ENCODE measurements at places on chromosomes 2 and 18.
A peak's percentile ranks its signal among the peaks of the same experiment; 100 is the strongest.

GRCh38 chr2:204060841-204061240 is 124.3 kb downstream of the ICOS start:
- no peak for DNase-seq

GRCh38 chr2:12424809-12425208 is 291.9 kb upstream of the TRIB2 start:
- no peak for DNase-seq

DNA sequence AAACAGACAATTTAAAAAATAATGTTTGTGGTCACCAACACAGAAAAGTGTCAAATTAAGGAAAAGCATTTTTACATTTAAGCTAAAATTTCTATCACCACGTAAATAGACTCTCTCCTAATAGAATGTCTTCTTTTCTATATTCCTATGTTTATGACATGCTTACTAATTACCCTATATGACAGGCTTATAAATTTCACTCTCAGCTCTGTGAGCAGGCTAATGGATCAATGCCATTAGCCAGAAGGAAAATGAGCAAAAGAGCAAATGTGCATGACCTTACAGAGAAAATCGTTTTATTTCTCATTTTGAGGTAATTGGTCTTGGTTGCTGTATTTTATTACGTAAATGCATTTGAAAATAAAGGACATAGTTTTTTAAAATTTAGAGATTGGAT is 209.7 kb downstream of the TMX3 start:
- DNase-seq, result no peak

GRCh38 chr2:191065785-191066184 is 51.8 kb upstream of the STAT1 start:
- DNase-seq, result no peak

DNA sequence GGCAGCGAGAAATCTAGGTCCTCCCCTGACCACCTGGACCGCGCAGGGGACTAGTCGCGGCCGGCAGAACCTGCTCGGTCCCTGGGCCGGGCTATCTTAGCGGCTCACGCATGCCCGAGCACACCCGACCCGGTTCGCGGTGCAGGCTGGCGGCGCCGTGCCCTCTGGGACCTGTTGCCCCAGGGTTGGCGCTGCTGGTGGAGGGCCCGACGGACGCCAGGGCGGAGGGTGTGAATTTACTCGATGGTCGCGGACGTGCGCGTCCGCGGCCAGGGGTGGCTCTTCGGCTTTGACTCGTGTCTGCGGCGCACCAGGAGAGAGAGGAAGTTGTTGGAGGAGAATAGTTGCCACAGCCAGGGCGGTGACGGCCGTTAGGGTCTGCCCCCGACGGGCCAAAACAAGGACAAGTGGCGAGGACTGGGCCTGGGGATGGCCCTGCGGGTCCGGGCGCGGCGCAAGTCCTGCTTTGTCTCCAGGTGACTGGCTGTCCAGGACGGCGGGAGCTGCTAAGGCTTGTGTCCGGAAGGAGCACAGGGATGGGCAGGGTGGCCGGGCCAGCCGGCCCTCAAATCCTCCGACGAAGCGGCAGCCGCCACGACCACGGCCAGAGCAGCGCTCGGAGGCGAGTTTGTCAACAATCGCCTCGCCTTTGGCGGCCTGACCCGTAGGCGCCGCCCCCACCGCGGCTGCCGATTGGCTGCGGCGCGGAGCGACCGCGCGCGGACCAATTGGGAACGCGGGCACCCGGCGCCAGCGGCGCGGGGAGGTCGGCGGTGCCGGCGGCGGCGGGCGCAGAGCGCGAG is 1.3 kb downstream of the BCL2L11 start:
- peak; percentile 27 for DNase-seq

DNA sequence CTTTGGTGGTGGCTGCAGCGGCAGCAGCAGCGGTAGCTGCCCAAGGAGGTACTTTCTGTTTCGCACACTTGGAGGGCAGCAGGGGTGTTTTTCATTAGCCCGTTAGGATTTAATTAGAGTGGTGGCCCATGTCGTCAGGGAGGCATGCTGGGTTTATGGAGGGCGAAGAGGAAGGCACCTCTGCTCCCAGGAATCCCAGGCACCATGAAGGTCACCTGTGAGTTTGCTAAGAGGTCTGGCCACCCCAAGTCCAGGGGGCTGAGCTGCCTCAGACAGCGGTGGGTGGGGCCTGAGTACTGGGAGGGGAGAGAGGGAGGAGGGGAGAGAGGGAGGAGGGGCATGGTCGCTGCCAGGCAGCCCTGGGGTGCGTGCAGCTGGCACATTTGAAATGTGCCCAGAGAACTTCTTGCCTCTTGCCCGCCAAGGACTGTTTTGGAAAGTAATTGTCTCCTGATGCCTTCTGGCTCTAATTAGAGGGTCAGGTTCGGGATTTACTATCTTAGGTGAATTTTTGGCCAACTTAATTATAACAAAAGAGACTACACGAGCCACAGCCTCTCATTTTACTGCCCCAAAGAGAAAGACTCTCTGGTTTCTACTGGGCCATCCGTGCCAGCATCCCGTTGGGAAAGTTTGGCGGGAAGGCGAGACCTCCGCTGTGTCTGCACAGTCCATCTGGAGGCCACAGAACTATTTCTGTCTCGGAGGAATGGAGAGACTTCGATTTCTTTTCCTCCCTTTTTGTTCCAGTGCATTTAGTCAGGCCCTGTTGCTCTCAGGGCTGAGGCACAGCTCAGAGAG is 62.0 kb downstream of the GLI2 start:
- DNase-seq, result no peak

GRCh38 chr2:8505311-8505920 is 176.4 kb upstream of the ID2 start:
- no peak for DNase-seq

GRCh38 chr2:211864328-211864727 is 674.3 kb downstream of the ERBB4 start:
- no peak for DNase-seq

DNA sequence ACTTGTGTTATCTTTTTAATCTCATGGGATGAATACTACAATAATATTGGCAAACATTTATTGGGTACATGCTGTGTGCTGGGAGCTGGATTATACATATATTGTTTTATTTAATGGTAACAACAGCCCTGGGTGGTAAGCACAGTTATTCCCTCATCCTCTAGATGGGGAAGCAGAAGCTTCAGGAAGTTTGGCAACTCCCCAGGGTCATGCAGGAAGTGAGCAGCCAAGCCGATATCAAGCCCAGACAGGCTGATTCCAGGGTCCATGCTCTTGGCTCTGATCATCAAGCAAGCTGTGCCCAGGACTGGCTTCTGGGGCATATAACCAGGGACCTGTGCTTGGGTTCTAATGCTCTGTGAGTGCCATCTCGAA is 155.8 kb downstream of the ZNF516 start:
- no peak for DNase-seq

DNA sequence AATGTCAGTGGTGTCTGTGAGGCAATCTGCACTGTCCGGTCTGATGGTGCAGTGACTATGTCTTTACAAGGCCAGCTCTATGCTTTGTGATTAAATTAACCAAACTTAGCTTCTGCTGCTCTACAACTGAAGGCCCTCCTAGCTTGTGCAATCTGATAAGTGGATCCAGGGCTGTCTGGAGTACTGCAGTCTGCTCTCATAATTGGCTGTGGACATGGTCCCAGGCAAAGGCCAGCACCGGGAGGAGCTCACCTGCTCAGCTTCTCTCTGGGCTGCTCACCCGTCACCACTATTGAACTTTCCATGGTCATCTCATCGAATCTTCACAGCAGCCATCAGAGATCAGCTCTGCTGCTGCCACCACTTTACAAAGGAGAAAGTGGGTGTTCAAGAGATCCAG is 13.0 kb upstream of the APCDD1 start:
- no peak for DNase-seq

DNA sequence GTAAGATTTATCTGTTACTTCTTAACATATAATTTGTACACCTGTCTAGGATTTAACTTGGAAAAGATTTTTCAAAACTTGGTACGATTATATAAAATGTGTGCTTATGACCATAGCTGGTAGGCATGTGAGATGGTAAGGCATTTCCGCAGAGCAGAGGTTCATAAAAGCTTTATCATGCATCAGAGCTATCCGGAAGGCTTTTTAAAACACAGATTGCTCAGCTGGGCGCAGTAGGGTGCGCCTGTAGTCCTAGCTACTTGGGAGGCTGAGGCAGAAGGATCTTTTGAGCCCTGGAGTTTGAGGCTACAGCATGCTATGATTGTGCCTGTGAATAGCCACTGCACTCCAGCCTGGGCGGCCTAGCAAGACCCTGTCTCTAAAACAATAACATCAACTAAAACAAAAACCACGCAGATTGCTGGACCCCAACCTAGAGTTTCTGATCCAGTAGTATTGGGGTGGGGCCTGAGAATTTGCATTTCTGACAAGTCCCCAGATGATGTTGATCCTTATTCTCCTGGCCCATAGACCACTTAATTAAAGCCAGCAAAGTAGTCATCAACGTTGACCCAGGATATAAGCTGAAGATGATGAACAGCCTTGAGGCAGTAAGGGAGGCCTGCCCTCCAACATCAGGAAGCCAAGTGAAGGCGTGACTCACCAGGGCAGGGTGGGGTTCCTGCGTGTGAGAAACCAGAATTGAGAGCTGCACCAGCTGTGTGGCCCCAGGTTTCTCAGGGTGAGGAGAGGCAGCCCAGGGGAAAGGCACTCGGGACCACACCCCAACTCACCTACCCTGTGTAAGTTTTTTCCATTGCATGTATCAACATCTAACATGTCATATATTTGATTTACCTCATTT is 21.6 kb upstream of the SLC20A1 start:
- DNase-seq, result no peak

DNA sequence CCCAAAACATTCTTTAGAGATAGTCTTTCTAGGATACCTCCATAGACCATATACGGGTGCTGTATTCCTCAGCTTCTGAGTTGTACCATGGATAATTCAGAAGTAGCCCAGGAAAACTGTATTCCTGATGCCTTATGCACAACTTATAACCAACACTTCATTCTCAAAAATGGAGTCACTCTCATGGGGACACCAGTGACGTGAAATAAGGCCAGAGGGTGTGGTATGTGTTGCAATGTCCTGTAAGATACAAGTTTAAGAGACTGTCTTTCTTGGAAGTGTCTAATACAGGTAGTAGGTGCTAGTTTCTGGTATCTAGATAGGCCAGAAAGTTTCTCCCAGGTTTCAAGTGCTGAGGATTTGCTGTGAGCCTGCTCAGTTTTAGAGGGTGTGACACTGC is 36.1 kb downstream of the COX7A2L start:
- no peak for DNase-seq

GRCh38 chr2:100242891-100243619 is 79.2 kb downstream of the LONRF2 start:
- DNase-seq, result no peak

GRCh38 chr2:10920764-10921388 is 9.1 kb downstream of the KCNF1 start:
- no peak for DNase-seq

DNA sequence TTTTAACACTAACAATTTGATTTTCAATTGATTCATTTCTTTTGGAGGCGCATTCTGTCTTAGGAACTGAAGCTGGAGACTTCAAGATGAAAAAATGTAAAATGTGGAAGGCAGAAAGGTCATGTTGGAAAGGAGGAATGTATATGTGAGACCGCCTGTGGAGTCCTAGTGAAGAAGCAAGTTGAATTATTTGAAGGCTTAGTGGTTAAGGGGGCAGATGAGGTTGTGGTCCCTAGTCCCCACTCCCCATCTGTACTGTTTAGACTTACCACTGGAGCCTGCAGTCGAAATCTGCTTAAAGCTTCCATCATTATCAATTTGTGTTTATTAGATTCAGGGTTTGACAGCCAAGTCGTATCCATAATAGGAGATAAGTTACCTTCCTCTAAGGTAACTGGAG is 15.4 kb upstream of the MIB1 start:
- no peak for DNase-seq

GRCh38 chr2:57180042-57180567 is 866.5 kb upstream of the VRK2 start:
- no peak for DNase-seq

- no peak for DNase-seq
Measured at GRCh38 chr2:10675131-10675530, 14.6 kb downstream of the NOL10 start.

DNA sequence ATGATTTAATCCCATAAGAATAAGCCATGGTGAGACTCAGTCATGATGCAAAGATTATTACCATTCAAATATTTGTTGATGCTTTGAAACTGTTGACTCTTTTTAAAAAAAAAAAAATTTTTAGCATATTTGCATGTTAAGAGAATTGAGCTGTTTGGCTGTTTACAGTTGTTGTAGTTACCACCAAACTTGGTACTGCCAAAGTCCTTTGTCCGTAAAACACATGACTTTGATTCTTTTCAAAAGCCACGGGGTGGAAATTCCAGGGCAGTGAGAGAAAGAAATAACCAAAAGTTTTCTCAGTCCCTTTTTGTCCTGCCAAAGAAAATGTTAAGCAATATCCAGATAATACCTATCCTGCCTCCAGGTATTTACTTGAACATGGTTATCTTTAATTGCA is 474.8 kb downstream of the METTL4 start:
- DNase-seq, result no peak

- no peak for DNase-seq
Measured at GRCh38 chr2:234496055-234496834, 636 bp downstream of the ARL4C start.

DNA sequence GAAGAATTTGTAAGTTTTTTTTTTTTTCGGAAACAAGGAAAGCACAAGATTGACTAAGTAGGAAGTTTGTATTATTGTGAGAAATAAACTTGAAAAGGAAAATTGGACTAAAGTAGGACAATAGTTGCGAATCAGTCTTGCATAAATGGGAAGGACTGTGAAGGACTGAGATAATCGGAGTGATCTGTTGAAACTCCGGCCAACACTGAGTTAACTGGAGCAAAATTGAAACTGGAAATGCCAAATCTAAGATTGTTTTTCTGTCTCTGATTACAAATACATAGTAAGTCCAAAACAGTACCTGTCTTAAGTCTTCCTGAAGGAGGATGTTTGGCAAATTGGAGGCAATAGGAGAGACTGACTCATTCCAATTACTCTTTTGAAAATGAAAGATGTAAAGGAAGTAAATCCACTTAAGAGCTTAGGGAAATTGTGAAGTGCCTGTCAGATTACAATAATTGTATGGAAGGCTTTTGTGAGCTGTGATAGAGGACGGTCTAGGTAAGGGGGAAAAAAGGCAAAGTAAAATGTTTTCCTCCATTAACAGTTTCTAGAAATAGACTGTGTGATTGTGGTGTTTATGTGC is 204.9 kb upstream of the CYRIA start:
- no peak for DNase-seq

GRCh38 chr18:13879937-13880336 is 35.4 kb downstream of the MC2R start:
- DNase-seq, result no peak

- no peak for DNase-seq
Measured at GRCh38 chr18:44969214-44969795, 288.6 kb downstream of the SETBP1 start.

GRCh38 chr2:123521854-123522253 is 503.2 kb upstream of the CNTNAP5 start:
- no peak for DNase-seq

GRCh38 chr18:59665057-59666006 is 31.9 kb downstream of the CCBE1 start:
- no peak for DNase-seq

- no peak for DNase-seq
Measured at GRCh38 chr2:166468124-166469024, 25.7 kb downstream of the SCN7A start.

DNA sequence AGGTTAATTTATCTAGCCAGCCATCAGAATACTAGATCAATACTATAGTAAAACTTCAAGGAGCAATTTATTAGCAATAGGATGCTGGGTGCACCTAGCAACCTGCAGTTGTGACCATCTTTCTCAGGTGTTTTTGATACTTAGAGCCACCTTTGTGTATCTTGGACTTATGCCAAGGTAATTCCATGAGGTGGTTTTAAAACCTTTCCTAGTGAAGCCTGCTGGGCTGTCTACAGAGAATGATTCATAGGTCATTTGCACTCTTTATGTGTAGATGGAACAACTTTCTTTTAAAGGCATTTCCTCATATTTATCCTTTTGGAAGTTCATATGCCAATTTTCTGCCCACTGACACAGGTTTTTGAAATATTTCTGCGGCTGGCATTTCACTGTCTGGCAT is 1030.1 kb upstream of the POU3F3 start:
- DNase-seq, result no peak

Data from CMK (cell line).